ENCODE measurements at places on chromosomes 6 and 20.

- DNase-seq = no peak
- no peak overlapping the region for H3K4me3 ChIP-seq
- H3K4me1 ChIP-seq = no peaks in the 10 kb centered on the region
- H3K36me3 ChIP-seq = no peaks in the 10 kb centered on the region
- H3K27ac ChIP-seq = no peak overlapping the region
Observed at GRCh38 chr6:124546601-124547000, 415.6 kb upstream of the RNF217 start.

- no peaks in the 10 kb centered on the region for H3K36me3 ChIP-seq
- peaks cover 6% of the 10 kb centered on the region for H3K4me1 ChIP-seq
- H3K27ac ChIP-seq = no peak overlapping the region
Observed at GRCh38 chr6:91710342-91710741, 1123.5 kb upstream of the MAP3K7 start.

DNA sequence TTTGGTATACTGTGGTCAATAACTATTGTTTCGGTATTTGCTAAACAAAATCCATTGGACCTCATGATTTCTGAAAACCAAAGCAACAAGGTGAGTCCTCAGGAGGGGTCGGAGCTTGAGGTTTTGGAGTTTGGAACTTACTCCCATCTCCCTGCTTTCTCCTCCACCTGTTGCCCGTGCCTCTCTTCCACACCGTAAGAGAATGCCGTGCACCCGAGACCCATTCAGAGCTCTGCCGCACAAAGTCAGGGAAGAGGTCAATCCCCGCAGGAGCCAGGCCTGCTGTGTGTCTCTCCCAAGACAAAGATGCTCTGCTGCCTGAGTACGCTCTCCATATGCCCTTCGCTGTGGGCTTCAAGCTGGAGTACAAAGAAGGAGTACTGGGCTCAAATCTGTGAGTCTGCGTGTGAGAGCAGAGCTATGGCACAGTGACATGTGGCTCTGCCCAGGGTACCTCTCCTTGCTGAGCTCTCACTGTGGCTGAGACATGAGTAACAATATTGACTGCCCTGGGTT, 23.9 kb downstream of the PXDC1 start:
- no peaks in the 10 kb centered on the region for H3K27me3 ChIP-seq
- no peak overlapping the region for H3K27ac ChIP-seq
- H3K36me3 ChIP-seq = peaks cover 48% of the 10 kb centered on the region

DNA sequence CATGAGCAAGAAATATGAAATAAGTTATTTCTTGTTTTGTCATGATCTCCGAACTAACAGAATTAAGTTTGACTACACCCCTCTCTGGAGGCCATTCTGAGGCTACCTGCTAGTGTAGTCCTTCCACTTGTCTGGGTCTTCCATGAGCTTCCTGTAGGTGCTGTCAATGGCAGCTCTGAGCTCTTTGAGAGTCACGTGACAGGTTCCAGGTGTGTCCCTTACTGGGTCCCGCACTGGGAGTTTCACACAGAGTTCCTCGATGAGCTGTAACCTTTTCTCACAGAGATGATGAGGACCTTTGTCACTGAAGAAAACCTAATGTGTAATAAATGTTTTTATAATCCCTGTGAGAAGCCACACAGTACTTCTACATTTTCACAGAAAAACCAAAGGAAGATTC, 186.6 kb downstream of the SYNE1 start:
- no peak overlapping the region for H3K27ac ChIP-seq
- peaks cover 1% of the 10 kb centered on the region for H3K27me3 ChIP-seq
- no peaks in the 10 kb centered on the region for H3K36me3 ChIP-seq
- no peak overlapping the region for H3K4me3 ChIP-seq
- peaks cover 3% of the 10 kb centered on the region for H3K4me1 ChIP-seq

GRCh38 chr6:16236631-16237199, 1.7 kb upstream of the GMPR start:
- H3K4me3 ChIP-seq = no peak overlapping the region
- H3K4me1 ChIP-seq = peaks cover 8% of the 10 kb centered on the region
- H3K27me3 ChIP-seq = peaks cover 4% of the 10 kb centered on the region
- no peaks in the 10 kb centered on the region for H3K36me3 ChIP-seq
- no peak for DNase-seq

Measured in endothelial cell (in vitro differentiated cells).